Caudate nucleus (tissue), 63 donors: ENCODE measurements at places on chromosomes 4 and X.

DNA sequence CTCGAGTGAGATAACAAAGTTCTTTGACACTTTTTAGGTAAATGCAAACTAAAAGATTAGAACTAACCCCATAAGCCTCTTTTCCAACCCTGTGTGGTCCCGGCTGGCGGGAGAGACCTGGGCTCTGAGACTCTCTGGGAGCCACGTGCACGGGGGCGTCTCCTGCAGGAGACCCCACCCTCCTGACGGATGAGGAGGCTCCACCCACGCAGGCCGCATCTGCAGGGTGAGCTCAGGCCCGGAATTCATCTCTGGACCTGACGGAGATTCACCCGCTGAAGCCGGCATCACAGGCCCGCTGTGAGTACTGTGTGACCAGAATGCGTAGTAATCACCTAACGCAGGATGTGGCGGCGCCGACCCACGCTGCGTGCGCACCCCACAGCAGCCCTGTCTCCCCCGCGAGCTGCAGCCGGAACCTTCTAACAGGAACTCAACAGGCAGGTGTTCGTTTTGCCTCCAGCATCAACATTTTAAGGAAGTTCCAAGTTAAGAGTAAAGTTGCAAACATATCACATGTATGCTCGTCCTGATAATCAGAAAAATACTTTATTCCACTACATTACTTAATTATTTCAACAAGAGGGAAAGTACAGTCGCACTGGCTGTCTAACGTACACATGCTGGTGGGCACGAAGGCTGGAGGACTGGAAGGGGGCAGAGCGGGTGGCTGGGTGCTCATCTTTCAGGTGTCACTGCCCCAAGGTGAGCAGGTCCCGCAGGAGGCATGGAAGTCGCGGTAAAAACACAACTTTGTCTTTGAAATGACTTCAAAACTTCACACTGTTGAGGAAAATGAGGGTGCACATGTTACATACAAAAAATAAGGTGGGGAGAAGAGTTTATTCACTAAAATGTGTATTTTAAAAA, 44.5 kb downstream of the FGFRL1 start:
- DNase-seq: no peak

DNA sequence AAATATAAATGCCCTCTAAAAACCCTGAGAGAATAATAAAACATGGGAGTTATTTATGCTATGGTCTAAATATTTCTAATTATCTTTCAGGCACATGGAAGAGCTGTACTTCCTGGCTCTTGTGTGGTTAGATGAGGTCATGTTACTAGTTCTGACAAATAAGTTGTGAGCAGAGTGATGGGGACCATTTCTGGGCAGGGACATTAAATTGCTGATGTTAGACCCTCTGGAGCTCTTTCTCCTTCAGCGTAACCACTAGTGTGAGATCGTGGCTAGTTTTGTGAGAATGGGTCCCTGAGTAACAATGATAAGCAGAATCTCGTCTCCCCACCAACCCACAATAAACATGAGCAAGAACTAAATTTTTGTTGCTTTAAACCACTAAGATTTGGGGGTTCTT, 108.0 kb downstream of the MAML3 start:
- no peak for DNase-seq

- no peak for DNase-seq
These were observed 288.5 kb downstream of the TENM3 start for GRCh38 chr4:182531555-182532162.

GRCh38 chrX:1546691-1547251, 9.8 kb upstream of the P2RY8 start:
- no peak for DNase-seq

GRCh38 chr4:179755322-179755721, 2313.1 kb upstream of the AGA start:
- no peak for DNase-seq
